ENCODE measurements at places on chromosomes 3 and 15.

- DNase-seq = no peak
Observed at GRCh38 chr3:126085841-126086240, 1.9 kb upstream of the SLC41A3 start.

DNA sequence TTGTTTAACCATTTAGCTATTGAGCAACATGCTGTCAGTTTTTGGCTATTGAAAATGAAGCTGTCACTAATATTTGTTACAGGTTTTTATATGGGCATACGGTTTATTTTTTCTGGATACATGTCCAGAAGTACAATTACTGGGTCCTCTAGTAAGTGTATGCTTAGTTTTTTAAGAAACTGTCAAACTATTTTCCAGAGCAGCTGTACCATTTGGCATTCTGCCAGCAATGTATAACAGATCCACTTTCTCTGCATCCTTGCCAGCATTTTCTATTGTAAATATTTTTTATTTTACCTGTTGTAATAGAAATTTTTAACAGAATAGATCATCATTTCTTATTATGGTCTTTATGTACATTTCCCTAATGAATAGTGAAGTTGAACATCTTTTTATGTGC is 658.8 kb downstream of the EDEM1 start:
- DNase-seq = no peak

- no peak for DNase-seq
Observed at GRCh38 chr15:79032656-79033055, 57.9 kb downstream of the RASGRF1 start.

DNA sequence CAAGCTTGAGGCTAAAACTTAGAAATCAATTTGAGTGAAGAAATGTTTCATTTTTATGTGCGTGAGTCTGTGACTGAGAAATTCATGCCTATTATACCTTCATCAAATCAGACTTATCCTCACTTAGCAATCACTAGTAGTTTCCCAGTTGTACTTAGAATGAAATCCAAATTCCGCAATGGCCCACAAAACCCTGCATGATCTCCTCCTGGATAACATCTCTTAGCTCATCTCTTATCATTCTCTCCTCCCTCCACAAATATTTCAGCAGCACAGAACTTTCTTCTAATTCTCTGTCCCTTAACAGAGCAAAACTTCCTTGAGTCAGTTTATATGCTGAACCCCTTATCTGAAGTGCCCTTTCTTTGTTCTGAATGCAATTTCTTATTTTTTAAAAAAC is 198.8 kb upstream of the TGFBR2 start:
- DNase-seq = no peak
